Prostate gland (tissue), 2 donors: ENCODE measurements at places on chromosomes 2 and 18. TPM values are rescaled to one million over a fixed set of nuclear protein-coding genes. Genes with fewer than 3 reads are reported as not detected.

Gene RAX
- total RNA-seq: 0.40 TPM

Gene RGPD3
- 0.09 TPM for total RNA-seq

Gene CCBE1
- total RNA-seq: 1.8 TPM

Gene FOXD4L1
- not detected for total RNA-seq

Gene BCL11A
- 22.2 TPM for total RNA-seq

Gene CHRNA1
- not detected for total RNA-seq

Gene RPRM
- 4.9 TPM for total RNA-seq

Gene PAX8
- total RNA-seq: 1.0 TPM

GRCh38 chr2:10481055-10481665 is 33.0 kb upstream of the ODC1 start:
- no peaks in the 10 kb centered on the region for H3K27me3 ChIP-seq
- H3K36me3 ChIP-seq: no peaks in the 10 kb centered on the region
- H3K27ac ChIP-seq: no peak overlapping the region
- no peak for DNase-seq

GRCh38 chr2:38146907-38147307 is 71.0 kb upstream of the CYP1B1 start:
- peaks cover 6% of the 10 kb centered on the region for H3K4me1 ChIP-seq
- H3K27me3 ChIP-seq: no peaks in the 10 kb centered on the region

DNA sequence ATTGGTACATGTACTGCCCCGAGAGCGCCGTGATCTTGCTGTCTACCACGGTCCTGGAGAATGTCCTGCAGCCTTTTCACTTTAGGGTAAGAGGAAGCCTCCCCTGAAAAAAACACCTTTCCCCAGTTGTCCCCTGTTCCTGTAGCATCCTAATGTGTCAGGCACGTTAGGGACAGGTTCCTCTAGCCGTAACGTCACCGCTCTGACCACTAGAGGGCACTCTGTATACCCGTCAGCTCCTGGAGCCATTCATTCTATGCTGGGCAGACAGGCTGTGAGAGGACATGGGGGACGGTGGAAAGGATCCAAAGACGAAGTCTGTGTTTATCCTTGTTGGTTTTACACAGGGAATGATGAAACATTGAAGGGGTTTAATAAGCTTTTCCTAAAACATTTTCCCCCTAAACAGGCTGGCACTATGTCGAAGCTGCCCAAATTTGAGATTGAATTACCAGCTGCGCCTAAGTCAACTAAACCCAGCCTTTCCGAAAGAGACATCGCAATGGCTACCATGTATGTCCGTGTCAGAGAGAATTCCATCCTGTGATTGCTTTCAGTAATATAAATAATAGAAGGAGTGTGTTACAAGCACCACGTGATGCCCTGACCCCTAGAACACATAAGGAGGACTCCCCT is 12.7 kb downstream of the RMC1 start:
- DNase-seq: peak; percentile 81
- no peaks in the 10 kb centered on the region for H3K27me3 ChIP-seq
- H3K4me1 ChIP-seq: no peaks in the 10 kb centered on the region
- no peak overlapping the region for H3K27ac ChIP-seq

GRCh38 chr2:188984065-188984491 is 9.9 kb downstream of the COL3A1 start:
- no peak overlapping the region for H3K4me3 ChIP-seq
- H3K4me1 ChIP-seq: no peaks in the 10 kb centered on the region
- H3K27ac ChIP-seq: peak overlapping the region; percentile 31
- DNase-seq: no peak
- no peaks in the 10 kb centered on the region for H3K27me3 ChIP-seq
- no peaks in the 10 kb centered on the region for H3K36me3 ChIP-seq

DNA sequence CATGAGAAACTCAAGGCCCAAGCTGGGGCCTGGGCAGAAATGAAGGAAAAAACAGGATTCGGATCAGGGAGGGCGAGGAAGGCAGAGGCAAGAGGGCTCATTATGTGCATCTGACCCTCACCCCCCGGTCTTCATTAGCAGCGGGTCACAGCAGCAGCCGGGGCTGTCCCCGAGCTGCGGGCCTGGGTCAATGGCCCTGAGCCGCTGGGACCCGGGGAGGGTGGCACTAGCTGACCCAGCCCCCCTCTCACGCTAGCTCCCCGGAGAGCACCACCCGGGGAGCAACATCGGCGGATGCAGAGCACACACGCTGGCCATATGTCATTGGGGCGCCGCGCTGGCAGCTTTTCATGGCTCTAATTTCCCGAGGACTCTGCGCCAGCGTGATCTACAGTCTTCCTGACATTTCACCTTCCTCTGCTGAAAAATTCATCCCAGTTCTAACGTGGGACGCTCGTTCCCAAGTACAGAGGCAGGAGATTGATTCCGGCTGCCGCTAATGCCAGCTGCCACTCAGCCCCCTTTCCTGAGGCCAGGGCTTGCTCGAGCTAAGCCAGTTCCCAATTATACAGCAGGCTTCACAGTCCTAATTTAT is 63.7 kb downstream of the EIPR1 start:
- H3K27ac ChIP-seq: no peak overlapping the region
- H3K4me3 ChIP-seq: no peak overlapping the region
- DNase-seq: no peak
- no peaks in the 10 kb centered on the region for H3K36me3 ChIP-seq

DNA sequence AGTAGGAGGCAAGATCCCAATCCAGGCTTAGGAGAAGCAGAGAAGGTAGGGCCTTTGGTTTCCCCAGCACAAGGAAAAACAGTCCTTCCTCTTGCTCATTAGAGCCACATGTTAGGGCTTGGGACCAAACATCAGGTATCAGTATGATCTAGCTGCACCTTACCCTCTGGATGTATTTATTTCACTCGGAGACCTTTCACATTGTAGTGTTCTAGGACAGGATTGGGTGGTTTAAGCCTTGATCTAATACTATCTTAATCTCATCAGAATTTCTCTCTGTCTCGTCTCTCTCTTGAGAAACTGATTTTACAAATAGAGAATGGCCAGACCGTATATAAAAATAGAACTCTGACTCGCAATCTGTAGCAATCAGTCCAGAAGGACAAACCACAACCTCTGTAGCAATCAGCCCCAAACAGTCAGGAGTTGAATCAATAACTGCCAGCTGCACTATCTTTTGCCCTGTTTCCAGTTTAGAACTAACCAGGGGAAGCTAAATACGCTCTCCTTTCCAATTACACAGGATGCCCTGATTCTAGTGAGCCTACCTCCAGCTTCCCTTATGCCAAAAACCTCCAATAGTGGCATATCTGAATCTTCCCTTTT is 207.1 kb downstream of the TDRD15 start:
- no peaks in the 10 kb centered on the region for H3K4me1 ChIP-seq
- no peak for DNase-seq
- H3K27ac ChIP-seq: no peak overlapping the region
- no peaks in the 10 kb centered on the region for H3K27me3 ChIP-seq
- H3K36me3 ChIP-seq: no peaks in the 10 kb centered on the region
- H3K4me3 ChIP-seq: no peak overlapping the region

- no peaks in the 10 kb centered on the region for H3K36me3 ChIP-seq
- H3K27ac ChIP-seq: no peak overlapping the region
- no peak overlapping the region for H3K4me3 ChIP-seq
- H3K4me1 ChIP-seq: no peaks in the 10 kb centered on the region
- no peaks in the 10 kb centered on the region for H3K27me3 ChIP-seq
These were observed 40.5 kb downstream of the CAVIN2 start for GRCh38 chr2:191806396-191806795.

DNA sequence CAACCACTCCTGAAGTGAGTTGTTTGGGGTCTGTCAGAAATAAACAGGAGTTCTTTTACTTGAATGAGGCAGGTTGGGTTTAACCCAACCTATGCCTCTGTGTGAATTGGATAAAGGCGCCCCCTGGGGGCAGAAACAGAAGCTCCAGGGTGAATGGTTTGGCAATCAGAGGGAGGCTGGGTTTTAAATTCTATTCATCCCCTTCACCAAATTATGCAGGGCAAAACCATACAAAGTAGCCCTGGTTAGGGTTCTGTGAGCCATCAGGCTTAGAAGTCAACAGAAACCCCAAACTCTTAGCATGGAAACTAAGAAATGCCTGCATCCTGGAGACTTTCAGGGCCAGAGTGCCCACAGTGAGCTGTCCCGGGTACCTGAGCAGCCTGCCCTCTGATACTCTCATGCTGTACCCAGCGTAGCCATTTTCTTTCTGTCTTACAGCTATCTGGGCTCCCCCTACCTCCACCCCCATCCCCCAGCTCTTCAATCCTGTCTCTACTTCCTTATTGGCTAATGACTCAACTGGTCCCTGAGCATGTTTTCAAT is 241.5 kb downstream of the ICOS start:
- DNase-seq: peak; percentile 10
- H3K4me1 ChIP-seq: no peaks in the 10 kb centered on the region
- no peaks in the 10 kb centered on the region for H3K27me3 ChIP-seq
- H3K36me3 ChIP-seq: no peaks in the 10 kb centered on the region
- no peak overlapping the region for H3K27ac ChIP-seq
- H3K4me3 ChIP-seq: no peak overlapping the region

DNA sequence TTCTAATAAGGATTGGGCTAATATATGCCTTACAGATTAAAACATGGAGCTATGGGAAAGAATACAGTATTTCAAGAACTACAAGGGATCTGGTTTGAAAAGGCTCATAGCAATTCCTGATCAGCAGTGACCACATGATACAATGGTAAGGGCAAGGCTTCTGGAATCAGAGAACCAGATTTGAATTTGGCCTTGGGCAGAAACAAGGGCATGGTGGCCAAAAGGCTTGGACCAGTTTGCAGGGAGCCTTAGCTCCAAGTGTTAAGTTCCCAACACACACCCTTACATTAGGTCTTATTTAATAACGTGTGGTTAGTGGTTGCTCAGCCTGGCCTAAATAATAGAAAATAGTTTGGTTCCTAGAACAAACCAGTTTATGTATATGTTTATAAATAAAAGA is 87.7 kb downstream of the ZAP70 start:
- no peaks in the 10 kb centered on the region for H3K36me3 ChIP-seq
- H3K27me3 ChIP-seq: no peaks in the 10 kb centered on the region
- DNase-seq: no peak
- H3K4me3 ChIP-seq: no peak overlapping the region
- no peak overlapping the region for H3K27ac ChIP-seq

DNA sequence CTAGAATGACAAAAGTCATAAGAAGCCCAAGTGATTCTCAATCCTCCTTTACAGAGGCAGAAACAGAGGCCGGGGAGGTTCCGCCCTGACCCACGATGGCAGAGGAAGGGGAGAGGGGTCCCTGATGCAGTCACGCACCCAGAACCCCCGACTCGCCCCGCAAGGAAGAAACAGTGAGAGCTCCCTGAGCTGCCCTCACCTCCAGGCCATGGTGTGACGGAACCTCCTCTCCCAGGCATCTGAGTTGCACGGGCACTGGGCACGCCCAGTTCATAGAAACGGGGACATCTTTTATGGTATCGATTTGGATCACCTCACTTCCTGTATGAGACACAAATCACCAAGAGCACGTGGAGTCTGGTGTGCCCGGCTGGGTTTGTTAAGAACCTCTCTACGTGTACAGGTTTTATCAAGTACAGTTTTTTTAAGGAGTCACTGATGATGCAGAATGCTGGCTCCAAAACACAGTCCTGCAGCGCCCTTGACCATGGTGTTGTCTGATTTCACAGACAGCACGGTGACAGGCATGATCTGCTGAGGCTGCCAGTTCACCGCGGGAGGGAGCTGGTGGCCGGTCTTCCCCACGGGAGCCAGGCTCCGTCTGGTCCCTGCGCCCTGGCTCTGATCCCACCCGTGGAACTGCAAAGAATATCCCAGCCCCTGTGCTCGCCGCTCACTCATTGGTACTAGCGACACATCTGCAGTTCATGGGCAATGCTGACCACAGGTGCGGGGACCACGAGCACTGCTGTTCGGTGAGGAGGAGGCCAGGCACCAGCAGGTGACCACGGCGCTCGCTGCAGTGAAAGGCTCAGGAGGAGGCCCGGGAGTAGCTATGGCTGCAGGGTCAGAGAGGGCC is 35.6 kb downstream of the PXDN start:
- H3K4me1 ChIP-seq: peaks cover 11% of the 10 kb centered on the region
- DNase-seq: no peak
- H3K27ac ChIP-seq: peak overlapping the region; percentile 69
- no peaks in the 10 kb centered on the region for H3K27me3 ChIP-seq
- H3K4me3 ChIP-seq: no peak overlapping the region

DNA sequence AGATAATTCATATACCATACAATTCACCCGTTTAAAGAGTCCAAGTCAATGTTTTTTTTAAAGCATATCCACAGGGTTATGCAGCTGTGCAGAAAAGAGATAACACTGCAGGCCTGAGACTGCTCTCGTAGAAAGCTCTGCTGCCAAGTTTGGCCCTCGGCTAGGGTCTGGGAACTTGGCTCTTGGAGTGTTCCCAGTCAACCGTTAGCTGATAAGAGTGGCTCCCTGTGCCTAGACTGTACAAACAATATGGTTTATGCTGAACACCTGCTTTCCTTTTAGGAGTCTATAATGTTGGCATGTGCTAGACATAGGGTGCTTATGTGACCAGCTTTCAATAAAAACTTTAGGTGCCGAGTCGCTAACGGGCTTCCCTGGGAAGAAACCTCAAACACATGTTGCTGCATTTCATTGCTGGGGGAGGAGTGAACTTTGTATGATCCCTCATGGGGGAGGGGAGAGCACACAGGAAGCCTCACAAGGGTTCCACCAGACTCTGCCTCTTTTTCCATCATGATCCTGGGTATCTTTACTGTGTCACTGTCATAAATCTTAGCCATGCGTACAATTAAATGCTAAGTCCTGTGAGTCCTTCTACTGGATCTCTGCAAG is 34.7 kb downstream of the RFX8 start:
- no peak overlapping the region for H3K4me3 ChIP-seq
- H3K36me3 ChIP-seq: no peaks in the 10 kb centered on the region
- no peak overlapping the region for H3K27ac ChIP-seq
- H3K27me3 ChIP-seq: no peaks in the 10 kb centered on the region
- DNase-seq: no peak
